Fibroblast of pulmonary artery (primary cell): ENCODE measurements at places on chromosomes 5 and 9.

GRCh38 chr9:20684875-20685696, 1.0 kb downstream of the FOCAD start:
- peak; percentile 87 for DNase-seq

DNA sequence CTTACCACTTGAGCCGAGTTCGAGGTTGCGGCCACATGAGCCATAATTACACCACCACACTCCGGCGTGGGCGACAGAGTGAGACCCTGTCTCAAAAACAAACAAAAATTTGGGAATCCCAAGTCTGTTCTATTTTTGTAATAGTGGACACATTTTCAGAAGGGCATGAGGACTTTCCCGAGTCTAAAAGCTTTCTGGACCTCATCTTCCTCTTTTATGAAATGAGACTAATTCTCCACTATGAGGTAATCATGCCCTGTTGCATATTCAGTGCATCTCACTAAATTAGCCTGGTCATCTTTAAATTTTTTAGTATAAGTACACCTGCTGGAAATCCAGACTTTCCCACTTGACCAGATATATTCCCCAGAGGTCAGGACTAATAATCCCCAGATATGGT, 55.7 kb downstream of the GGTA1 start:
- no peak for DNase-seq

DNA sequence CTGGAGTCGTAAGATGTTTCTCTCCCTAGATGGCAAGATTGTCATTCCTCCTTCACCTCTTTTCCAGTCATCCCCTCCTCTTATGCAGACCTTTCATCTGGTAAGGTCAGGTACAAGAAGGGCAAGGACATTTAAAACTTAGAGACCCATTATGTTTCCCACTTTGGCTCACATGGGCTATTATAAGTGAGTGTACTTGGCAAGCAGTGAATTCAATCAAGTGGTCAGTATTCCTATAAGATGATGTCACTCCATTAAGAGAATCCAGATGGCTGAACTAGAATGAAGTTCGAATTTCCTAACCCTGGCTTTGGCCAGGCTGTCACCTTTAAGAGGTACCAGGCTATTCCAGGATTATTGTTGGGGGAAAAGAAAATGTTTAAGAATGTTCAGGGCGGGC, 32.2 kb downstream of the ZNF131 start:
- DNase-seq: peak; percentile 13

DNA sequence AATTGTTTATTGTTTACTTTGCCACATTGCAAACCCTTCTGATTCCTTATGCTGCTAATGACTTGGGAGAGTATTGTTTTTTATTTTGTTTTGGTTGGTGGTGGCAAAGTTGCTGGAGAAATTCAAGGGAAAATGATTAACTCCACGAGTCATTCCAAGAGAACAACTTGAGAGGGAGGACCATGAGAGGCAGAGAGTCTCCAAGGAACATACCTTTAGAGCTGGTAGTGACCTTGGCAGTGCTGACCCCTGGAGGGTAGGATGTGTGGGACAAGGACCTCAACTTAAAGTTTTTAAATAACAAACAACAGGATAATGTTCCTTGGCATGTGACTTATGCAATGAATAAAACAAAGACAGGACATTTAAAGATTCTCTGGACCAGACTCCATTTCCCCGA, 139.7 kb downstream of the LRRC70 start:
- DNase-seq: peak; percentile 21

- DNase-seq: peak; percentile 32
Observed at GRCh38 chr9:28758341-28758740, 1185.1 kb upstream of the C9orf72 start.

DNA sequence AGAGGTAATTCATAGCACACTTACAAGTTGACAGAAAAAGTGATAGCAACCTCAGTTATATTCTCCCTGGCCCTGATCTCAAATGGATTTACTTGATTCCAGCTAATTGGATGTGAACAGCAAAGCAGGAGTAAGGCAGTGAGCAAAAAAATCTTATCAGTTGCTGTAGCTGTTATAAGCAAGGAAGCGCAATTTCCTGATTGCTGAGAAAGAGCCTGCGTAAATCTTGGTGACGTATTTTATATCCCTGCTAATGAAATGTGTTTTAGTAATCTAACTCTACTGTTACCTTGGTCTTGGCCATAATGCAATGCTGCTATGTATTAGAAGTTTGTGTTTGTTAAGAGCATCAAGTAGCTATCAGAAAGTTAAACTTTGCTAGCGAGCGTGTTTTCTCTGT, 661.2 kb upstream of the SEMA6A start:
- DNase-seq: peak; percentile 1

DNA sequence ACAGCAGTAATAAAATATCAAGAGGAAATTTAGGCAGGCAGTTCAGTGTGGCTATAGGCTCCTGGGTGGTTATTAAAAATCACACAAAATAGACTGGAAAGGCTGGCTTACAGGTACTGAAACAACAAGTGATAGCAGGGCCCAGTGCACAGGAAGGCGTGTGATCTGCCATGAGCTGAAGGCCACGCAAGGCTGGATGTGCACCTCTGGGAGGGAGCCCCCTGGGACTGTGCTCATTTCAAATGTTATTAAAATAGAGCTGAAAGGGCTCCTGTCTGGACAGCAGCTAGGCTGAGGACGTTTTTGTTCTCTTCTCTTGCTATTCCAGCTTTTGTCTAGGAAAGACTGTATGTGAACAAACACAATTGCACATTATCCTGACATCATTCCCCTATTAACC, 324.3 kb upstream of the RFX3 start:
- no peak for DNase-seq
